Neural progenitor cell (in vitro differentiated cells): ENCODE measurements at places on chromosomes 7 and 10. TPM values are rescaled to one million over a fixed set of nuclear protein-coding genes. Genes with fewer than 3 reads are reported as not detected.

Gene SAP25
- total RNA-seq: 1.5 TPM in 1 of 2 replicates, not detected in the other

Gene ADRB1
- 0.09 TPM in 1 of 2 replicates, not detected in the other for total RNA-seq

Gene RAB11FIP2
- total RNA-seq: 29.9 and 50.7 TPM in 2 replicates

Gene INSYN2A
- total RNA-seq: not detected in 2 replicates

Gene CALY
- total RNA-seq: 1.6 TPM in 1 of 2 replicates, not detected in the other

Gene DLX5
- total RNA-seq: not detected in 2 replicates

Gene SLC26A3
- total RNA-seq: not detected in 2 replicates

Gene SLC37A3
- 83.4 and 84.7 TPM in 2 replicates for total RNA-seq

- DNase-seq: no peak
- no peaks in the 10 kb centered on the region for H3K36me3 ChIP-seq
- H3K27me3 ChIP-seq: no peaks in the 10 kb centered on the region
- peaks cover 6% of the 10 kb centered on the region for H3K4me1 ChIP-seq
- no peak overlapping the region for H3K4me3 ChIP-seq
- no peak overlapping the region for H3K27ac ChIP-seq
Observed at GRCh38 chr10:16592378-16592777, 70.7 kb upstream of the C1QL3 start.

GRCh38 chr7:28684650-28685241 lies 272.4 kb downstream of the CREB5 start:
- H3K36me3 ChIP-seq: no peaks in the 10 kb centered on the region
- H3K27ac ChIP-seq: no peak overlapping the region
- no peak overlapping the region for H3K4me3 ChIP-seq
- no peaks in the 10 kb centered on the region for H3K27me3 ChIP-seq
- peaks cover 34% of the 10 kb centered on the region for H3K4me1 ChIP-seq
- DNase-seq: no peak

GRCh38 chr7:116574025-116574822 lies 49.4 kb downstream of the CAV1 start:
- H3K36me3 ChIP-seq: no peaks in the 10 kb centered on the region
- DNase-seq: no peak
- H3K4me3 ChIP-seq: no peak overlapping the region
- no peak overlapping the region for H3K27ac ChIP-seq
- no peaks in the 10 kb centered on the region for H3K27me3 ChIP-seq
- H3K4me1 ChIP-seq: no peaks in the 10 kb centered on the region

- H3K4me1 ChIP-seq: no peaks in the 10 kb centered on the region
- no peak for DNase-seq
- no peak overlapping the region for H3K4me3 ChIP-seq
- no peaks in the 10 kb centered on the region for H3K36me3 ChIP-seq
- no peak overlapping the region for H3K27ac ChIP-seq
Observed at GRCh38 chr10:61302124-61302523, 151.1 kb downstream of the TMEM26 start.

DNA sequence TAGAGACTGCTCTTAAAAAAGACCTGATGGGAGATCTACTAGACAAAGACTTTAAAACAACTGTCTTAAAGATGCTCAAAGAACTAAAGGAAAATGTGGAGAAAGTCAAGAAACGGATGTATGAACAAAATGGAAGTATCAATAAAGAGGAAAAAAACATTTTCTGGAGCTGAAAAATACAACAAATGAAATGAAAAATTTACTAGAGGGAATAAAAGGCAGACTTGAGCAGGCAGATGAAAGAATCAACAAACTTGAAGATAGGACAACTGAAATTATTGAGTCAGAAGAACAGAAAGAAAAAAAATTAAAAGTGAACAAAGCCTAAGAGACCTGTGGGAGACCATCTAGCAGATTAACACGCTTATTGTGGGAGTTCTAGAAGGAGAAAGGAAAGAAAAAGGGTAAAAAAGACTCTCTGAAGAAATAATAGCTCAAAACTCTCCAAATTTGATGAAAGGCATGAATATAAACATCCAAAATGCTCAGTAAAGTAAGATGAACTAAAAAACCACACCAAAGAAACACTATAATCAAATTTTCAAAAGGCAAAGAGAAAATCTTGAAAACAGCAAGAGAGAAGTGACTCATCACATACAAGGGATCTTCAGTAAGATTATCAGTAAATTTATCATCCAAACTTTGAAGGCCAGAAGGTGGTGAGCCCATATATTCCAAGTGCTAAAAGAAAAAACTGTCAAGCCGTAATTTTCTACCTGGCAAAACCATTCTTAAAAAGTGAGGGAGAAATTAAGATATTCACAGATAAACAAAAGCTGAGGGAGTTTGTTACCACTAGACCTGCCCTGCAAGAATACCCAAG lies 83.2 kb downstream of the SCRN1 start:
- H3K4me3 ChIP-seq: no peak overlapping the region
- H3K36me3 ChIP-seq: peaks cover 25% of the 10 kb centered on the region
- no peaks in the 10 kb centered on the region for H3K27me3 ChIP-seq
- DNase-seq: no peak
- H3K4me1 ChIP-seq: no peaks in the 10 kb centered on the region
- no peak overlapping the region for H3K27ac ChIP-seq

GRCh38 chr7:90841759-90842429 lies 245.8 kb downstream of the CDK14 start:
- no peaks in the 10 kb centered on the region for H3K36me3 ChIP-seq
- no peak overlapping the region for H3K4me3 ChIP-seq
- no peak for DNase-seq
- H3K27me3 ChIP-seq: no peaks in the 10 kb centered on the region
- H3K27ac ChIP-seq: no peak overlapping the region

- H3K36me3 ChIP-seq: no peaks in the 10 kb centered on the region
- DNase-seq: peak; percentile 67
- H3K4me3 ChIP-seq: no peak overlapping the region
- H3K4me1 ChIP-seq: peaks cover 78% of the 10 kb centered on the region
- H3K27me3 ChIP-seq: no peaks in the 10 kb centered on the region
- peak overlapping the region; percentile 86 for H3K27ac ChIP-seq
Observed at GRCh38 chr10:121527690-121528089, 70.6 kb downstream of the FGFR2 start.

GRCh38 chr10:74530981-74531380 lies 295.4 kb upstream of the KAT6B start:
- DNase-seq: no peak
- no peak overlapping the region for H3K27ac ChIP-seq
- no peaks in the 10 kb centered on the region for H3K27me3 ChIP-seq
- no peak overlapping the region for H3K4me3 ChIP-seq

DNA sequence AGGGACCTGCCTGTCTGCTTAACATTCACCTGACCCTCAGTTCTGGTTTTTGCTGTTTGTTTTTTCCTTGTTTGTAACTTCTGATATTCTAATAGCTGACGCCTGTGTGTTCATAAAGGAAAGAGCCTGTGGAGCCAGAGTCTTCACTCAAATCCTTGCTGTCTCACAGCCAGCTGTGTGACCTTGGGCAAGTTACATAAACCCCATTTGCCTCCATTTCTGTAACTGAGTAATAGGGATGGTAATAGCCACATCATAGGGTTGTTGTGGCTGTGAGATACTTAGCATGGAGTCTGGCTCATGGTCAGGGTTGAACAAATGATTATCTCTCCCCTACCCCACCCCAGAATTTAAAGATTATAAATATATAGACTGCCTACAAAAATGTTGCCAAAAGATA lies 27.0 kb downstream of the WBP1L start:
- H3K27ac ChIP-seq: no peak overlapping the region
- peaks cover 21% of the 10 kb centered on the region for H3K4me1 ChIP-seq
- no peak for DNase-seq
- H3K4me3 ChIP-seq: no peak overlapping the region
- H3K27me3 ChIP-seq: no peaks in the 10 kb centered on the region

- DNase-seq: no peak
- no peaks in the 10 kb centered on the region for H3K27me3 ChIP-seq
- H3K4me1 ChIP-seq: peaks cover 10% of the 10 kb centered on the region
- no peak overlapping the region for H3K4me3 ChIP-seq
- no peaks in the 10 kb centered on the region for H3K36me3 ChIP-seq
Observed at GRCh38 chr7:71184609-71185008, 52.7 kb downstream of the GALNT17 start.

DNA sequence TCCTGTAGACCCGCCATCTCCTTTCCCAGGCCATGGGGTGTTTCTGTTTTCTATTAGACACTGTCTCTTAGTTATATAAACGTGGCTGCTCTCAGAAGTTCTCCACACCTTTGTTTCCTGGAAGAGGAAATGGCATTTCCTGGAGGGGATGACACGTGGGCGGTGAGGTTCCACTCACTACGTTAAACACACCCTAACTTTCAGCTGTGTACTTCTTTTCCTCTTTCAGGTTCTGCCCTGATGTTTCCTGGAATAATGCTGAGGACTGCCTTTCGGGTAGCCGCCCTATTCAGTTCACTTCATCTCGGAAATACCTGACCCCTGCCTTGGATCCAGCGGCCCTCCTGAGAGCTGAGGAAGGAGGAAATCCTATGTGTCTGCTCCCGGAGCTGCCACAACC lies 3.4 kb upstream of the PRKCQ start:
- H3K36me3 ChIP-seq: no peaks in the 10 kb centered on the region
- H3K4me1 ChIP-seq: peaks cover 24% of the 10 kb centered on the region
- H3K27ac ChIP-seq: no peak overlapping the region
- DNase-seq: no peak

GRCh38 chr10:36455526-36456133 lies 669.8 kb upstream of the ANKRD30A start:
- no peak overlapping the region for H3K4me3 ChIP-seq
- H3K36me3 ChIP-seq: no peaks in the 10 kb centered on the region
- no peaks in the 10 kb centered on the region for H3K4me1 ChIP-seq
- DNase-seq: no peak
- H3K27me3 ChIP-seq: no peaks in the 10 kb centered on the region

- H3K4me3 ChIP-seq: no peak overlapping the region
- H3K27ac ChIP-seq: no peak overlapping the region
- no peak for DNase-seq
Observed at GRCh38 chr10:63437116-63437949, 28.4 kb downstream of the JMJD1C start.

DNA sequence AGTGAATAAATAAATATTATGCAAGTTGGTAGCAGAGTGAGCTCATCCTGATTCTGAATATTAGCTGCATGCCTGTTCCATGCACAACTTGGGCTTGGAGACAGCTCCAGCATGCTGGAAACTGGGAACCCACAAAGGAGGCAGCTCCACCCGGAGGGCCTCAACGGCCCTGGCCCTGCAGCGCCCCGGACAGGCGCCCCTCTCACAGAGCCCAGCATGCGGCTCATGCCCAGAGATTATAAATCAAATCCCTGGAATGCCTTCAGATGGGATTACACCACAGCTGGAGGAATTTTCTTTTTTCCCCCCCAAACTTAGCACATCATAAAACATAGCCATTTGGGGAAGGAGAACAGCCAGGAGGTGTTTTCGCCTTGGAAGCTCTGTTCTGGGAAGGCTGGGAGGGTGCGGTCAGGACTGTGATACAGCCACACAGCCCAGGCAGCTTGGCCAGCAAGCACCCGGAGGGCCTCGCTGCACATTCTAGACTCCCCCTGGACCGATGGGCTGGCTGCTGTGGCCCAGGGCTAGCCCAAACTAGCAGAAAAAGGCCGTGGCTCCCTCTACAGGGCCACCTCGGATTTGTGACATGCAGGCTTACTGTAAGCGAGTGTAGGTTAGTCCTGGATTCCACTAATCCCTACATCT lies 102.4 kb downstream of the PTPN20 start:
- no peak for DNase-seq
- no peaks in the 10 kb centered on the region for H3K27me3 ChIP-seq
- H3K4me1 ChIP-seq: peaks cover 2% of the 10 kb centered on the region
- H3K27ac ChIP-seq: no peak overlapping the region
- H3K4me3 ChIP-seq: no peak overlapping the region
